Tibial nerve (tissue), 4 donors: ENCODE measurements at places on chromosomes 3 and 15.

GRCh38 chr3:55128225-55128823, 200.5 kb upstream of the LRTM1 start:
- no peak for DNase-seq

GRCh38 chr15:82646250-82647044, 716 bp downstream of the CPEB1 start:
- no peak for DNase-seq

- DNase-seq = no peak
Measured at GRCh38 chr15:91072161-91072560, 27.9 kb upstream of the SV2B start.

DNA sequence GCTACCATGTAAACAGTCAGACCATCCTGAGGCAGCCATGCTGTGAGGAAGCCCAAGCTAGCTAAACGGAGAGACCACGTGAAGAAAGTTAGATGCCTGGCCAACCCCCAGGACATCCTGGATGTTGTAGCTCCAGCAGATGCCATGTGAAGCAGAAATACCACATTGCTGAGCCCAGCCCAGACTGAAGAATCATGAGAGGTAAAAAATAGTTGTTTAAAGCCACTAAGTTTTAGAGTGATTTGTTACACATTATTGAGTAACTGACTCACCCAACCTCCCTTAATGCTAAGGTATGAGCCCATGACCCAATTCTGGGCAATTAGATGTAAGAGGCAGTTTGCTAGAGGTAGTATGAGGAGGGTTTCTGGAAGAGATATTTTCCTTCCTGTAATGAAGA, 200.5 kb downstream of the THRB start:
- no peak for DNase-seq

DNA sequence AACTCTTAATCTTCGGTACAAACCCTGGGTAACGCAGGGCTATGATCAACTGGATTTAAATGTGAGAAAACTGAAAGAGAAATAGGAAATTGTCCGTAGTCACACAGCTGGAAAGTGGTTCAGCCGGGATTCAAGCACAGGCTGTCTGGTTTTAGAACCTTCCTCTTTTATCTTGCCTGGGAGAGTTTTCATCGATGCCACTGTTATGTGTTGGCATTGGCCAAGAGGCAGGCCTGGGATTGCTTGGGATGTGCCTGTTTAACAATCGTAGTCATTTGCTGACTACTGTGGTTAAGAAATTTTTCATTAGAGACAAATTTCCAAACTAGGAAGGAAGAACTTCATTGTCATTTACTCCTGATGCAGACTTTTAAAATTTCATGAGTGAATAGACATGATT, 4.3 kb downstream of the MCTP2 start:
- no peak for DNase-seq

- DNase-seq = no peak
Measured at GRCh38 chr3:157201648-157202278, 41.8 kb upstream of the CCNL1 start.

GRCh38 chr15:89226359-89227221, 5.2 kb upstream of the RLBP1 start:
- no peak for DNase-seq

DNA sequence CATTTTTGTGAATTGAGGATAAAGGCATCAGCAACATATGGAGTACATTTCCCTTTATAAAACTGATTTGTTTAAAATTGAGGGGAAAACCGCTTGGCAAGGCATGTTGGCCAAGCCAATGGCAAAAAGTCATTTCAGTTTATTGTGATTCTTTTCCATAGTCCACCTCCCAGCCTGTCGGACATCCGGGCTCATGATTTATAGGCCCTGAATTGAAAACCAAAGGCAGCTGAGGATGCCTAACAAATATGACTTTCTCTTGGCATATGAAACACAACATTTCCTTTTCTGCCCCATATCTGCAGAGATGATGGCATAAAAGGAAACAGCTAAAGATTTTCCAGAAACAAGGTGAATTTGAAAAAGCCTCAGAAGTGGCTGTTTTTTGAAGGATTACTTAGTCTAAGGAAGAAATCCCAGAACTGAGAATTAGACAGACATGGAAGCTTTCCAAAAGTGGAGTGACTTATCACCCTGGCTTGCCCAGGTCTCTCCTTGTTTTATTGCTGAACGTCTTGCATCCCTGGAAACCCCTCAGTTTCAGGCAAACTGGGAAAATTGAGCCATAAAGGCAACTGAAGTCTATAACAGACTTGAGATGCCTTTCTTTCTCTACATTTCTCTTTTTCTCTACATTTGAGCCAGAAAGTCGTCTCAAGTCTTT, 74.0 kb downstream of the COL8A1 start:
- DNase-seq = no peak

GRCh38 chr15:96756146-96756545, 425.6 kb downstream of the NR2F2 start:
- DNase-seq = no peak

DNA sequence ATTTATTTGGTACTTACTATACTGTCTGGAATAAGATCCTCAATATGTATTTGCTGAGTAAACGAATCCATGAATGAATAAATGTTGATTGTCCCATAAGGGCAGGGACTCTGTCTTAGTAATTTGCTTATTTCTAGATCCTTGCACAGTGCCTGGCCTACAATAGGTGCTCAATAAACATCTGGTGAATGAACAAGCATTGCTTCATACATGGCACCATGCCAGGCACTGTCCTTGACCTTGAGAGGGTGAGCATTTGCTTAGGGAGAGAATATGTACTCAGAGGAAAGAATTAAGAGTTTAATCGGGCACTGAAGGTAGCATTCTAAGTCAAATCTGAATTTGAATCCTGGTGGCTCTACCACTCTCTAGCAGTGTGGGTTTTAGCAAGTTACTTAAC, 282.1 kb downstream of the THSD4 start:
- DNase-seq = no peak

- DNase-seq = no peak
Measured at GRCh38 chr3:22951910-22952309, 251.2 kb upstream of the UBE2E2 start.

DNA sequence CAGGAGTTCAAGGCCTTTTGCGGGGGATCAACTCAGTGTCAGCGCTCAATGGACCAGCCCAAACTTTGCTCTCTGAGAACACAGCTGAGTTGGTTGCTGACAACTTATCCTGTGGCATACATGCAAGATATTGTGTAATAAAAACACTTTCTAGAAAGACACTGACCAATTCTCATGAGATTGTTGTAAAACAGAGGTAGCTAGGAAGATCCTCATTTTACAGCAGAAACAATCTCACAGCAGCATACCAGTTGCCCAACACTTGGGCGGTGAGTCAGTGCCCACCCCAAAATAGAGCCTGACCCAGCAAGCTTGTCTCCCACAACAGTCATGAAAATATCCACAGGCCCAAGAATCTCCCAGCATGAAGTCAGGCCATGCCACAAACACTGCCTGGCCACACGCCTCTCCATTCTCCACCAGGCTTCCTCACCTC, 18.2 kb downstream of the KLHL6 start:
- DNase-seq = peak; percentile 20

DNA sequence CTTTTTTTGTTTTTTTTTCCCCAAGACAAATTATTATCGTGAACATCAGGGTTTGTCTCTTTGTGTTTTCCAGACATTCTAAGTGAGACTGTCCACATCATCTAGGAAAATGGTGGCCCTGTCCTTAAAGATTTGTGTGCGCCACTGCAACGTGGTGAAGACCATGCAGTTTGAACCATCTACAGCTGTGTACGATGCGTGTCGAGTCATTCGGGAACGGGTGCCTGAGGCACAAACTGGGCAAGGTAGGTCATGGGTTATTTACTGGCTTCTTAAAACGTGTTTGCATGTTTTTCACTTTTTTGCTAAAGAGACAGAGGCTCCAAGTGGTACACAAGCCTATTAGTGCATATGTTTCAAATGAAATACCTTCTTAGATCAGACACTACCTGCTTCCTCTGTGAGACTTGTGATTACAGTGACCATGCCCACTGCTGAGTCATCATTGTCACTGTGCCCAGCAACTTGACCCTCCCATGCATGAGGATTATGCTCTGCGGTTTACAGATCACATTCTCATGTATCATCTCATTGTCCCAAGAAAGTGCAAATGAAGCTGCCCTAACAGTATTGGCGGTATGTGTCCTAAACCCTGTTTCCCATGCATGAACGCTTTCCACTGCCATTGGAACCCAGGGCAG, 395.2 kb upstream of the TPM1 start:
- DNase-seq = peak; percentile 37

DNA sequence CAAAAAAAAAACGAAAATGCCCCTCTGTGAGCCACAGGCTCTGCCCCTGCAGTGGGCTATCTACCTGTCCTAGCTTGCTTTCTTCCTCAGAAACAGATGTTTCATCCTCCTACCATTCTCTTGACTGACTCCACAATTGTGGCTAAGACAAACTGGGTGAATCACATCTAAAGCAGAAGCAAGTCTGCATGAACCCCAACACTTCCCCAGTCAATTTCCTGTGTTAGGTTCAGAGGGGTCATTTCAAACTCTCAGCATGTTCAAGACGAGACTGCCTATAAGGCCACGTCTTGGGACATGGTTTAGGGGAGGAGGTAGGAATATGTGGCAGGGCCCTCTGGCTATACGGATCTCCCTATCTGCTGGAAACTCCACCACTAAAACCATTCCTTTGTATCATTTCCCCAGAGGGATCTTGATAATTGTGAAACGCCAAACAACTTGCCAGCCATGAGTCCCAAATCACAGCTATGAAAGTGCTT, 28.6 kb upstream of the ANKDD1A start:
- DNase-seq = no peak

DNA sequence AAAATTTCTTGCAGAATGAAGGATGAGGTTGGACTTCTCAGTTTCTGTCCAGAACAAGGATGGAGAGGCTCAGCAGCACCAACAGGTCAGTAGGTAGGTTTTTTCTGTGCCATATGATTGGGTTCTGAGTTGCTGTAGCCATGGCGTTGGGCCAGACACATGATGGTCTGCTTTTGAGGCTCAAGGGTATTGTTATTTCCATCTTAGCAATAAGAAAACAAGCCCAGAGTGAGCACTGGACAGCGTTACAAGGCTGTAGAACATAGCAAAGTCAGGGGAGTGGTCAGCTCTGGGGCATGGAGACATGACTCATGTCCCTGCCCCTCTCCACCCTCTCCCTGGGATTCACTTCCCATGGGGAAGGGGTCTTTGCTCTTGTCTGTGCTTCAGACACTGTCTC, 137.6 kb upstream of the TOPAZ1 start:
- no peak for DNase-seq

DNA sequence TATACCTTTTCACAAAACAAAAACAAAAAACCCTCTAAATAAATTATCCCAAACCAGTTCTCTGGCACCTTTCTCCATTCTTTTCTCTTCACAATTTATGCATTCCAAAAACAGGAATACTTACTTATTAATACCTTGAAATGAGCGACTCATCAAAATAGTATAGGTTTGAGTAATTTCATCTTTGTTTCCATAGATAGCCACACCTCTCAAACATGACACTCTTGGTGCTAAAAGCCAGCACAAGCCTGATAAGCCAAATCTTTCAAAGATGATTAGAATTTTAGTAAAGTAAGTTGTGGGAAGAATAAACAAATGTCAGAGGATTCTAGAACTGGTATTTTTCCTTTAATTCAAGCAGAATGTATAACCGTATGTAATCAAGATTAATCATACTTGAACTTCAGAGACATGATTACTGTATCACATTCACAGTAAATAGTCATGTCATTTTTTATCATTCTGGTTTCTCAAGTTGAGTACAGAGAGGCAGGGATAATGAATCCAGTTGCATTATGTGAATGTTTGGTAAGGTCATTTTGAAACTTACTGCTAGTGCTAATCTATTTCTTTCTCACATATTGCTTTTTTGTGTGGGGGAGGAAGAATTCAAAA, 12.1 kb upstream of the WDR5B start:
- no peak for DNase-seq

- DNase-seq = no peak
Measured at GRCh38 chr15:49064281-49064653, 18.0 kb upstream of the SECISBP2L start.

- no peak for DNase-seq
Measured at GRCh38 chr3:112038863-112039262, 4.3 kb downstream of the TMPRSS7 start.

DNA sequence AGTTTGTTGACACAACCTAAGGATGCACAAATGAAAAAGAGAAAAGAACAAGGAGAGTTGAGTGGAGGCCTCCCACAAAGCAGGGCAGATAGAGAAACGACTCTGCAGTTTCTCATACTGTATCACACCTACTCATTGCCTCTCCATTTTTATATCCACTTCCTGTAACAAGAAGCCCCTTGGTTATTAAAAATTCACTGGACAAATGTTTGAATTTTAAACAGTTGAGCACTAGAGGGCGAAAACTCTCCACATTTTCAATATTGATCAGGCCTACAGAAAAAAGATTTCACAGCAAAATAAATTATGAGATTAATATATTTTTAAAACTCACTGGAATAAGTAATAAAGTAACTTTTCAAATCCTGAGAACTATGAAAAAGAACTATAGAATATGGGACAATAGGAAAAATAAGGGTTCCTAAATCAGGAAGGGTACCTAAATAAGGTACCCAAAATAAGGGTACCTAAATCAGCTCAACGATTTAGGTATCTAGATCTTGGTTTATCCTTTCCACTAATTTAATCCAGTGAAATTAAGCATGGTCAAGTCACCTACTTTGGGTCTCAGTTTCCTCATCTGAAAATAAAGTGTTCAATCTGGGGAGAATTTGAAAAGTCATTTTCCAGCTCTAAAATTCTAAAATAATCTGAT, 47.0 kb upstream of the PPIB start:
- DNase-seq = no peak
